ENCODE measurements at places on chromosomes 12 and 14. TPM values are rescaled to one million over a fixed set of nuclear protein-coding genes. Genes with fewer than 3 reads are reported as not detected.

PITPNM2 gene
- total RNA-seq = 1.8 TPM

ST8SIA1 gene
- total RNA-seq = 0.34 TPM

C12orf42 gene
- total RNA-seq = not detected

TAS2R7 gene
- total RNA-seq = not detected

SOAT2 gene
- total RNA-seq = 0.17 TPM

BCL11B gene
- 0.02 TPM for total RNA-seq

VRK1 gene
- total RNA-seq = 77.2 TPM

GRIN2B gene
- not detected for total RNA-seq

CD27 gene
- not detected for total RNA-seq

NPFF gene
- total RNA-seq = not detected

RITA1 gene
- total RNA-seq = 52.2 TPM

VRTN gene
- not detected for total RNA-seq

HOXC5 gene
- total RNA-seq = 0.57 TPM

FAM181A gene
- total RNA-seq = not detected

CCDC196 gene
- not detected for total RNA-seq

Measured in A172 (cell line).